NCI-H2081 (cell line): ENCODE measurements at places on chromosomes 3 and 15.

- DNase-seq: no peak
Observed at GRCh38 chr15:39624806-39625205, 43.9 kb downstream of the THBS1 start.

DNA sequence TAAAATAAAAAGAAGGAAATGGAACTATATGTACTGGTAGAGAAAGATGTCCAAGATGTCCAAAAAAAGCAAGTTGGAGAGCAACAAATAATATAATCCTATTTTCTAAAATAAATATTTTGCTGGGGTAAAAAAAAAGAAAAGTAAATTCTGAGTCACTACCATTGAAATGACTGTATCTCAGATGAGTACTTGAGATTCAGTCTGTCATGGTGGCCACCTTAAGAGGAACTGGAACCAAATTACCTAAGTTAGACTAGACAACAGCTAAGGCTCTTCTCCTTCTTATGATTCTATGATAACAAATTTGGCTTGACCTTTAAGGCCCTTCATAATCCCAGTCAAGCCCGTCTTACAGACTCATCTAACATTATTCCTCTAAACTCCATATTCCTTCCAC, 270.6 kb upstream of the HES1 start:
- no peak for DNase-seq

DNA sequence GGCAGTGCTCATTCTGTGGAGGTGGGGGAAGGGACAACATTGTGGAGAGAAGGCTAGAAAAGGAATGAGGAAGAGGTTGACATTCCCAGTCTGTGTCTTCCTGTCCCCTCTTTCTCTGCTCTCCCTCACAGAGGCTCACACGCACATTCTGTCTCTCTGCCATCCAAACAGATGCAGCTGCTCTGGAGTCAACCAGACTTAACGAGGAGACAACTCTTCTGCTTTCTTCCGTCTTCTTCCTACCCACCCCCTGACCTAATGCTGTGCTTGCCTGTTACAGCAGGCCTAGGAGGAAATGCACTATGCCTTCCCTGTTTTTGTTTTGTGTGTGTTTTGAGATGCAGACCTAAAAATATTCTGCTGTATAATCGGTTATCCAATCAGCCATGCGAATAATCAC, 121.9 kb downstream of the CACNA1D start:
- no peak for DNase-seq

DNA sequence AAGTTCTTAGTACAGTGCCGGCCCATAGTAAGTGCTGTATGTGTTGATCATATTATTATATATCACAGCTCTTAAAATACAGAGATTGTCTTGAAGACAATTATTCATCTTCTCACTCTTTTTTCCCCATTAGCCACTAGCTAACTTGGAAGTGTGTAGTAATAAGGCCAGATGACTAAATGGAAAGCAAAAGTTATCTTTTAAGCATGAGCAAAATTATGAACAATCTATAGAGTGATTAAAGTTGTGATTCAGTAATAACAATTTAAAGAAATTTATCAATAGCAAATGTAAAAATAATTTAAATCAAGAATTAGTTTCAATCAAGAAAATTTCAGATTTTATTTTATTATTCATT, 630.9 kb upstream of the TBL1XR1 start:
- DNase-seq: no peak

GRCh38 chr15:40743485-40743901, 11.6 kb downstream of the RMDN3 start:
- no peak for DNase-seq

DNA sequence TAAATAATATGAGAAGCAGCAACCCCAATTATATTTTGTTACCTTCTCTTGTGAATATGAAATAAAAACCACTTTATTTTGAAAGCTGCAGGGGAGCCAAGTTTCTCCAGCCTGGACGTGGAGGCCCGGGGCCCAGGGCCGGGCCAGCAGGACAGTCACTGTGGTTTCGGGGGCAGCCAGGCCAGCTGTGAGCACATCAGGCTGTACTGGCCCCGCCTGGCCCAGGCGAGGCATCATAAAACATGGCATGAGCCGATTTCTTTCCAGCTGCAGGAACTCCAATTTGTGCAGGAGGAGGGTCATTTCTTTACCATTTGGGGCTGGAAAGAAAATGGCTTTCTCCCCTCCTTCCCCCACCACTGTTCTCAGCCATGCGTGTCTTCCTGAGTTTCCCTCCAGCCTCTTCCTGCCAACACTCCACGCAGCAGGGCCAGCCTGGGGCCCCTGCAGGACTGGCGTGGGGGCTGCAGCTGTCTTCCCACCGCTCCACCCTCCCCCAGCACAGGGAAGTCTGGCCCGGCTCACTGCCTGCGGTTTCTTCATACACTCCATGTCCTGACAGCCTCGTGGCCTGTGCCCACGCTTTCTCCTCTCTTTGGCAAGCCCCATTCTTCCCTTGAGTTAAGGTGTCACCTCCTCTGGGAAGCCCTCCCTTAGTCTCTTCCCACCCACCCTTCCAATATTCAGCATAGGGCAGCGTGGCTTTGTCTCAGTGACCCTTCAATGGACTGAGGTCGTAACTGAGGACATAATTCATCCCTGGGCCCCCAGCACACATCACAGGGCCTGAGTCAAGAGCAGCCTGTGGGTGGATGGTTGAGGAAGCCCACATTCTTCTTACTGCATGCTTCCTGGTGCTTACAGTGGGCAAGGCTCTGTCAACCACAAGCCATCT, 135.8 kb downstream of the CHSY1 start:
- DNase-seq: no peak

- DNase-seq: no peak
Observed at GRCh38 chr3:59843821-59844220, 794.0 kb upstream of the CFAP20DC start.

GRCh38 chr3:192122832-192123594, 604.3 kb downstream of the FGF12 start:
- no peak for DNase-seq

DNA sequence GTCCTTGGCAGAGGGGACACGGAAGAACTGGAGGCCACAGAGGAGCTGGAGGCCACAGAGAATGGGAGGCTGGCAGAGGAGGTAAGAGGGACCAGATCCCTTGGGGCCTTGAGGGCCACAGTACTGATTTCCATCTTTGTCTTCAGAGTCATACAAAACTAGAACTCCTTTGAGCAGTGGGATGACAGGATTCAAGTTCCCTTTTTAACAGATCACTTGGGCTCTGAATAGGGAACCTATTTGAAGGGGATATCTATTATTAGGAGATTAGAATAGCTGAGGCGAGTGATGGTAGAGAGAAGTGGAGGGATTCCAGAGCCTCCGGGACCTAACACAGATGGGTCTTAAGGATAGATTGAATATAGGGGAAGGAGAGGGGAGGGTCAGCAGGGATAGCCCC, 55.7 kb downstream of the OXNAD1 start:
- DNase-seq: no peak

- DNase-seq: no peak
Observed at GRCh38 chr3:142436951-142437585, 10.8 kb downstream of the XRN1 start.

GRCh38 chr15:77354063-77354462, 65.8 kb downstream of the PEAK1 start:
- DNase-seq: no peak

- no peak for DNase-seq
Observed at GRCh38 chr3:46107682-46108081, 80.4 kb upstream of the XCR1 start.

DNA sequence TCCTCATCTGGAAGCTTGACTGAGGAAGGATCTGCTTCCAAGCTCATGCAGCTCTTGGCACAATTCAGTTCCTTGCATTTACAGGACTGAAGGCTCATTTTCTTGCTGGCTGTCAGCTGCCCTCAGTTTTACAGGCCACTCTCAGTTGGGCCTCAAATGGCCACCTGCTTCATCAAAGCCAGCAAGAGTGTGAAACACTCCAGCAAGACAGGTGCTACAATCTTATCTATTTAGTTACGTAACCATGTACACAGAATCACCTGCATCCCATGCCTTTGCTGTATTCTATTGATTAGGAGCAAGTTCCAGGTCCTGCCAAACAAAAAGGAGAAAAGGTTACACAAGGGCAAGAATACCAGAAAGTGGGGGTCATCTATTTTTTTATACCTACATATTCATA, 40.8 kb downstream of the RHCG start:
- no peak for DNase-seq

- peak; percentile 1 for DNase-seq
Observed at GRCh38 chr3:69370156-69370883, 15.6 kb downstream of the FRMD4B start.

- no peak for DNase-seq
Observed at GRCh38 chr3:113062705-113063104, 71.9 kb downstream of the GTPBP8 start.

DNA sequence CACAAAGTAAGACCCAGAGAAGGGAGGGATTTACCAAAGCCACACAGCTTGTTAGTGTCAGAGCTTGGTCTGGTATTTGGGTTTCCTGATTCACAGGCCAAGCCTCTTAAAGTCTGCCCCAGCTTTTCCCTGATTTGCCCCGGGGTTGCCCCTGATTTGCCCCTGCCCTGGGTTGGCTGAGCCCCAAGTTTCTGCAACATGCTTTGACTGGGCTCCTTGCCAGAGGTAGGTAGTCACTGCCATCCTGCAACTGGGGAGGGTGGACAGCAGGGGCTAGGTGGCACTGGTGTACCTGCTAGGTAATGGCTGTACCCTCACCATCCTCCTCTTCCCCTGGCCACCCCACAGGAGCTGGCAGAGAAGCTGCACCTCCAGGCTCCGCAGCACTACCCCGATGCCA, 2.5 kb downstream of the MPI start:
- peak; percentile 12 for DNase-seq

DNA sequence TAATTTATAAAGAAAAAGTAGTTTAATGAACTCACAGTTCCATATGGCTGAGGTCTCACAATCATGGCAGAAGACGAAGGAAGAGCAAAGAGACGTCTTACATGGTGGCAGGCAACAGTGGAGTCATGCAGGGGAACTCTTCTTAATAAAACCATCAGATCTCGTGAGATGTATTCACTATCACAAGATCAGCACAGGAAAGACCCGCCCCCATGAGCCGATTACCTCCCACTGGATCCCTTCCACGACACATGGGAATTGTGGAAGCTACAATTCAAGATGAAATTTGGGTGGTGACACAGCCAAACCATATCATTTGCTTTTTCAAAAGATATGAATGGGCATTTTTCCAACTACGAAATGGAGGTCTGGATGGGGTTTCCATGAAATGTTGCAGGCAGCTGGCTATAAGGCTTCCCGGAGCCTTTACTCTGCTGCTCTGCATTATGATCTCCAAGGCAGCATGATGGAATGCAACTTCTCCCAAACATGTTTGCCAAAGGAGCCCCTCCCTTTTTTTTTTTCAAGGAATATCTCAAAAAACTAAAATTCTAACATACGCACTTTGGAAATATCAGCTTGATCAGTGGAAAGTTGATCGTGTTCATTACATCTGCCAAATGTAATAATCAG, 189.7 kb downstream of the MEX3B start:
- DNase-seq: no peak

- no peak for DNase-seq
Observed at GRCh38 chr15:61624950-61625349, 395.8 kb upstream of the RORA start.

GRCh38 chr15:67520321-67521028, 456 bp upstream of the C15orf61 start:
- no peak for DNase-seq

- no peak for DNase-seq
Observed at GRCh38 chr15:69756440-69756839, 303.8 kb downstream of the RPLP1 start.

DNA sequence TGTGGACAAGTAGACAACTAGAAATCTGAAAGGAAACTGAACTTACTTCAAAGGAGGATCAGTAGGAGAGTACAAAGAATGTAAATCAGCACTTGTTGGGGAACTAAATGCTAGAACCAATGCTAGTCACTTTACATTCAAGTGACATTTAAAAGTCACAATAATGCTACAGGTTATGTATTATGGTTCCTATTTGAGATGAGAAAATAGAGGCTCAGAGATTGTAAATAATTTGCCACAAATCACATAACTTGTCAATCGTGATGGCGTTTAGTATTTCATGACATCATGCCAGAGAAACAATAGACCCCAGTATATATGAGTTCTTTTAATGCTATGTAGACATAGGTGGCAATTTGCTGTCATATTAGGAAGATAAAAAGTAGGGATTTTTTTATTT, 467.8 kb upstream of the CBLB start:
- no peak for DNase-seq

GRCh38 chr3:157136647-157137387, 23.1 kb downstream of the CCNL1 start:
- no peak for DNase-seq

- no peak for DNase-seq
Observed at GRCh38 chr3:46710229-46710628, 7.4 kb downstream of the PRSS50 start.

DNA sequence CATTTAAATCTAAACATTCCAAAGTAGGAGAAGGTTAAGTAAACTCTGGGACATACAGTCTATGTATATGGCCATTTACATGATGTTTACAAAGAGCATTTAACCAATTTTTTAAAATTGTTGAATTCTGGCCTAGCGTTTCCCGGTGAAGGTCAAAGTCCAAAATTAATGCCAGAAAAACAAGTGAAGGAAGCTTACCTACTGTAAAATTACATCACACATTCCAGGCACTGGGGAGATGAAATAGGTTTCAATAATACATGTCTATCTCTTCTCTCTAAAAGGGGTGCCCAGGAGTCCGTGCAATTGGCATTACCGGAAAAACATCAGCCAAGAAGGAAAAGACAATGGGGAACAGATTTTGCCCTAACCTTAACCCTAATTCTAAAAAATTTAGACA, 358.8 kb downstream of the VPS13C start:
- no peak for DNase-seq

DNA sequence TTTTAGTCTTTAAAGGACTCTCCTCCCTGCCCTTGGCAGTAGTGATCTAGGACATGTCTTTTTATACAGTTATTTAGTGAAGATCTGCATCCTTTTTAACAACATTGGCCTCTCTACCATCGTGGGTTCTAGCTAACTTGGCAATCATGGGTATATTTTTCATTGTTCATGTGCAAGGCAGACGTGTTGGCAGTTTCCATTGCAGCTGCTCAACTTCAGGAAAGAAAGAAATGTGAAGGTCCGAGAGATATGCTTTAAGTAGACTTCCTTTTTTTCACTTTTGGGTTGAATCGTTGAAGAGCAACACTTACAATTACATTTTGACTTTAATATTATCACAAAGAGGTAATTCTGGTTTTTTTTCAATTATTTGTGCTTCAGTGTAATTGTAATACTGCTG, 172.6 kb downstream of the SATB1 start:
- DNase-seq: no peak

DNA sequence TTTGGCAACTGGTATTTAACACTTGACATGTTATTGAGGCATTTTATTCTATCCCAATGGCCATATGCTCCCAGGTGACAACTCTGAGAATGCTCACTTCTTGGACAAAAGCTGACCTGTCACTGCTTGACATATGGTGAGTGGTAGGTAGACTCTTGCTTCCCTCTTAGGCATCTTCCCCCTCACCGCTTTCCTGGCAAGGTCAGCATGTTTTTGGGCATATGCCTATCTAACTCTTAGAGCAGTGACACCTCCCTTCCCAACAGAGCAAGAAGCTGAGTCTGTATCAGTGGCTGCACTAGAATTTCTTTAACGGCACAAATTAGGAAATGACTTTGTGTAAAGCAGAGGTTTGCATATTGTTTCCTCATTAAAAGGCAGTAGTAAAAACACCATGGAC, 300.7 kb downstream of the OXSM start:
- no peak for DNase-seq

GRCh38 chr15:79933231-79933630, 36.4 kb upstream of the MTHFS start:
- no peak for DNase-seq

- no peak for DNase-seq
Observed at GRCh38 chr15:38070778-38071177, 136.3 kb downstream of the TMCO5A start.
